ENCODE measurements at places on chromosomes 12 and 14.

DNA sequence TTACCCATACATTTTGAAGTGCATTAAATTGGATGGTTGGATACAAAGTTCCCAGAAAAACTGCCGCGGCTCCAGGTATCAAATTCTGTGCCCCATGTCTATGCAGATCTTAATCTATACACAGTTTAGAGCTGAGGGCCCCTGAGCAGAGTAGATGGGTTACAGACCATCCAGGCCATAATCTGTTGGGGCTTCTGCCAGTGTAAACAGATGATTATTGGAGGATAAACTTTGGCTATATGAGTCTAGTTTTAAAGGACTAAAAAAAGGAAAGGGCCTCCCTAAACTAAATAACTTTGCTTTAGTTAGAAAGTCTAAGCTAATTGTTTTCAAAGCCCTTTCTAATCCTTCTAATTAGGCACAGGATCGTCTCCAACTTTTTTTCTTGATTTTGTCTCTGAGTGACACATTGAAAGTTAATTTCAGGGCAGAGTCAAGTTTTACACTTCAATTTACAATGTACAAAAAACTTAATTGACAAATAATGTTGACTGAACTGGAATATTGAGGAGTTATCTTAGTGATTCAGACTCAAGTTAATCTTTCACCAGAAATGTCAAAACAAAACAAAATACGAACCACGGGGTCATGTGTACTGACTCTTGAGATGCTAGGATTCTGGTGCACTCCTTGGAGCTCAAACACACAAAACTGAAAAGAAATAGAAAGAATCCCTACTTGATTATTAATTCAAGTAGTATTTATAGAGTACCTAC lies 133.9 kb upstream of the SCAF11 start:
- DNase-seq, result no peak

GRCh38 chr14:42173206-42173605 lies 566.5 kb downstream of the LRFN5 start:
- no peak for DNase-seq

DNA sequence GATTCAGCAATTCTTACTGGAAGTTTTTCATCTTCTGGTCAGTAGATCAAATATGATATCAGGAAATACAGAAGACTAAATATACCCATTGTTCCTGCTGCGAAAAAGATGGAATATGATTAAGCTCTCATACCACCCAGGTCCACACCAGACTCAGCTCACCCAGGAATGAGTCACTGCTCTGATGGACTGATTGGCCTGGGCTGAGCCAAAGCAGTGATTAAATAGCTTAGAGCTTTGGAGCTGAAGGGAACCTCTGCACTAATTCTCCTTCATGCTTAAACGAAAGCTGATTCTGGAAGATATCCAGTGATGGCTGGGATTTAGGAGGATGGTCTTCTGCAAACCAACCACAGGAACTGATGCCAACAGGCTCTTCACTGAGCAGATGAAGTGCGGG lies 62.0 kb upstream of the SYT1 start:
- DNase-seq, result no peak

- DNase-seq, result no peak
Observed at GRCh38 chr14:44405011-44405486, 102.0 kb downstream of the FSCB start.

- DNase-seq, result peak; percentile 1
Observed at GRCh38 chr12:81759190-81760051, at the start of gene PPFIA2. Gene PPFIA2, minus strand, starts transcription at chr12:81759350.

GRCh38 chr12:77013091-77013490 lies 52.3 kb downstream of the E2F7 start:
- no peak for DNase-seq

GRCh38 chr12:20264608-20265114 lies 103.7 kb upstream of the PDE3A start:
- DNase-seq, result no peak

- no peak for DNase-seq
Observed at GRCh38 chr12:57551637-57552305, 1.9 kb downstream of the KIF5A start.

- DNase-seq, result no peak
Observed at GRCh38 chr12:79926951-79927350, 7.9 kb downstream of the PPP1R12A start.

DNA sequence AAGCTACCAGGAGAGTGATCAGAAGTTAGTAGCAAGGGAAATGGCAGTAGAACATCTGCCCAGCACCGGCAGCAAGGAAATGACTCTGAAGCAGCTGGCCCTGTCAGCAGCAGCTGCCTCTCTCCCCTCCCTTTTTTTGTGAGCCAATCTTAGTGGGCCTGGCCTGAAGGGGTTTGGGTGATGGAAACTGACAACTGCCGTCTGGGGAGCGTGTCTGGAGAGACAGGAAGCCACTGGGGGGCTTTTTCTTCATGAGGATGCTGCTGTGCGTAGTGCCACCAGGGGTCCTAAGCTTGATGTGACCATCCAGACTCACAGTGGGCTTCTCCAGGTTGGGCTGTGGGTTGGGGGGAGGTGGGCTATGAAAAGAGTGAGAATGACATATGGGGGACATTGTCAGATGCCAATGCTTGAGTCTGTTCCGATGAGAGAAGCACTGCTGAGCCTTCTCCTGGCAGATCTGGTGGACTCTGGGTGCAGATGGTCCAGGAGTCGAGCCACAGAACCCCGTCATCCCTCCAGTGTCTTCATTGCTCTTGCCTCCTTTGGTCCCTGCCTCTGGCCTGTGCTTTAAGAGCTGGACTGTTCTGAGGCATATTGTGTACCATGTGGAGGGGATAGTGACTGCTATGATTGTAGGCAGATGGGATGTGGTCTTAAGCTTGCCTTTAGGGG lies 87.6 kb upstream of the HIF1A start:
- DNase-seq, result no peak

DNA sequence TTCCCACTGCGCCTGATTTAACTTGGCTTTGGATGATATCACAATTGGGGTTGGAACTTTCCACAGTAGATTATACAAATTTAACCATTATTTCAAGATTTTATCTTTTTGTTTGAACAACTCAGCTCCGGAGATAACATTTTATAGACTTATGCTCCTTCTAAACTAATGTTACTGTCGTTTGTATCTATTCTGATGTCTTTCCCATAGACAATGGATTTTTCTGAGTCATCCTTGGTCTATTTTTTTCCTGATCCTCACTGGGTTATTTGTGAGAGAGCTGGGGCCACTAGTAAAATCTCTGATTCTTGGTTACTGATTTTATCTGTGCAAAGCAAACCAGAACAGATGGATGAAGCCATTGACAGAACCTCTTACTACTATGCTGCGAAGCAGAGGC lies 175.1 kb downstream of the SLC38A4 start:
- DNase-seq, result no peak

DNA sequence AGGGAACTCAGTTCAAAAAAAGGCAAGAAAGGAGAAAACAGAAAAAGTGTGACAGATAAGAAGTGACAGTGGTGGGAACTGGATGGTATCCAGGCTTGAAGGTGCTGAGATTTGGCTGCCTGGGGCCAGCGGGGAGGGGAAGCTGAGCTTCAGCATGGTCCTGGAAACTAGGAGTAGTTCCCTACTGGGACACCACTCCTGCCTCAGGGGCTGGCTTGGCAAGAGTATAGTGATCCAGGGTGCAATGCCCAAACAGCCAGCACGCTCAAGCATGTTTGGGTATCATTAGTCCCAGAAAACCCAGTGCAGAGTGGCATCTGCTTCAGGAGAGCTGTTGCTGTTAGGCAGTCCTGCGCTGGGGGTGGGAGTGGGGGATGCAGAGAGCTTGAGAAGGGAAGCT lies 49.5 kb upstream of the KTN1 start:
- no peak for DNase-seq

DNA sequence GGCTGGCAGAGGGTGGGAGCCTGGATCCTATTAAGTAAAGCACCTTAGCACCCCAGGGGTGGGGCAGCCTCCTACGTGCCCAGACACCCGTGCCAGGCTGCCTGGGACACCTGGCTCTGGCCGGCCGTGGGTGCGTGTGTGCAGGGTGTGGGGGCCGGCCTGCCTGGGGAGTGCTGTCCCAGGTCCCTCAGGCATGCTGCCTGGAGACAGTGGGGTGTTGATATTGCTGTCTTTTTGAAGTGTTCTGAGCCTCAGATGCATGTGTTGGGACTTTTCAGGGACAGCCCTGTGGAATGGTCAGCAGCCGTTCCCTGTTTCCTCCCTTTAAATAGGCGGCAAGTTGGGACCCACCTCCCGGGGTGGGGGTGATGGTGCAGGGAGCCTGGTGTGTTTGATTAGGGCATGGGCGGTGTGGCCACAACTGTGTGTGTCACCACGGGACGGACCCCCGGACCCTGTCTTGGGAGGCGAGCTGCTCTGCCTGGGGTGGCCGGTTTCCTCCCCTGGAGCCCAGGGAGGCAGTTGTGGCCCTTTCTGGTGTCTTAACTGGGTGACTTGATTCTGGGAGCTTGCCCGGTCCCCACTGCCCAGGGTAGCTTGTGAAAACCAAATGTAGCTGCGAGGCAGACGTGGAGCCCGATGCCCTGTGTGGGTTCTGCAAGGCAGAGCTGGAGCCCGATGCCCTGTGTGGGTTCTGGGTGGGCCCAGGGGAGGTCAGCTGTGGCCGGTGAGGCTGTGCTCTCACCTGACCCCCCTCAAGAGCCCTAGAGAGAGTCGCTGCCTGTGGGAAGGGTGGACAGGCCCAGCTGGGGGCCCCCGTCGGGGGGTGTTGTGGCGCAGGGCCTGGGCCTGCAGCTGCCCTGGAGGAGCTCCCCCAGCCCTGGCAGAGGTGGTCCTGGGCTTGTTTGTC lies 8.2 kb downstream of the ULK1 start:
- DNase-seq, result no peak

DNA sequence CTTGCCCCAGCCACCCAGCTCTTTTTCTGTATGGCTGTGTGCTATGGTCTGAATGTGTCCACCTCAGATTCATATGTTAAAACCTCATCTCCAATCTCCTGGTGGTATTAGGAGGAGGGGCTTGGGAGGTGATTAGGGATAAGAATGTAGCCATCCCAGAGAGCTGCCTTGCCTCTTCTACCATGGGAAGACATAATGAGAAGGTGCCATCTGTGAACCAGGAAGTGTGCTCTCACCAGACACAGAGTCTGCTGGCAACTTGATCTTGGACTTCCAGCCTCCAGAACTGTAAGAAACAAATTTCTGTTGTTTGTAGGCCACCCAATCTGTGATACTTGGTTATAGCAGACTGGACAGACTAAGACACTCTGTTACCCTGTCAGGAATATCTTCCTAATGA lies 22.8 kb upstream of the JPH4 start:
- DNase-seq, result no peak

DNA sequence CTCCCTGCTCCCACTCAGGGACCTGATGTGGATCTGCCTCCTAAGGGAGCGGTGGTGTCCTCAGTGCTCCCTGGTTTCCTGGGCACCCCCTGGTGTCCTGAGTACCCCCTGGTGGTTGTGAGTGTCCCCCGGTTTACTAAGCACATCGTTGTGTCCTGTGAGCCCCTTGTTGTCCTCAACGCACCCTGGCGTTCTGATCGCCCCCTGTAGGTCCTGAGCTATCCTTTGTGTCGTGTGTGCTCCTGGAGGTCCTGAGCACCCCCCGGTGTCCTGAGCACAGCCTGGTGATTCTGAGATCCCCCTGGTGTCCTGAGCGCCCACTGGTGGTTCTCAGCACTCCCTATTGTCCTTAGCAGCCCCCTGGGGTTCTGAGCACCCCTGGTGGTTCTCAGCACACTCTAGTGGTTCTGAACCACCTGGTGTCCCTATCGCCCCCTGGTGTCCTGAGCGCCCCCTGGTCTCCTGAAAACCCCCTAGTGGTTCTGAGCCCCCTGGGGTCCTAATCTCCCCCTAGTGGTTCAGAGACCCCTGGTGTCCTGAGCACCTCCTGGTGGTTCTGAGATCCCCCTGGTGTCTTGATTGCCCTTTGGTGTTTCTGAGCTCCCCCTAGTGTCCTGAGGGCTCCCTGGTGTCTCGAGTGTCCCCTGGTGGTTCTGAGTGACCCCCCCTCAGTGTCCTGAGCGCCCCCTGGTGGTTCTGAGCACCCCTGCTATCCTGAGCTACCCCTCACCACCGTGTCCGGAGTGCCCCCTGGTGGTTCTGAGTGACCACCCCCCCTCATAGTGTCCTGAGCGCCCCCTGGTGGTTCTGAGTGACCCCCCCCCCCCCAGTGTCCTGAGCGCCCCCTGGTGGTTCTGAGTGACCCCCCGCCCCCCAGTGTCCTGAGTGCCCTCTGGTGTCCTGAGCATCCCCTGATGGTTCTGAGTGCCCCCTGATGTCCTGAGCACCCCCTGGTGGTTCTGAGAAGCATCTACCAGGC lies 615.1 kb downstream of the TMEM121 start:
- DNase-seq, result no peak

DNA sequence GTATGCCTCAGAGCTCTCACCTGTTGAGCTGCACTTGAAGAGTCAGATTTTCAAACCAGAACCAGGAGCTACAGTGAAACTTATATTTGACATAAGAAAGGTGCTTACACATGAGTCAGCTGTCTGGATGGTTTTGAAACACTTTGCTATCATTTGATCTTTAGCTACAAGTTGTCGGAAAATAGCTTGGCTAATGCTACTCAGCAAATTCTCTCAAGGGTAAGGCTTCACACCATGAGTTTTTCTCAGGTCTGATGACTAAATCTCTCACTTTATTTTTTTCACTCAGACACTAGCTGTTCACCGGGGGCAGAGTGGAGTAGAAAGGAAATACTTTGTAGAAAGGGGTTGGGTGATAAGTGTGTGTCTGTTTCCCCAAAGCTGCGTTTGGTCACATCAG lies 171.8 kb downstream of the FLRT2 start:
- DNase-seq, result no peak

DNA sequence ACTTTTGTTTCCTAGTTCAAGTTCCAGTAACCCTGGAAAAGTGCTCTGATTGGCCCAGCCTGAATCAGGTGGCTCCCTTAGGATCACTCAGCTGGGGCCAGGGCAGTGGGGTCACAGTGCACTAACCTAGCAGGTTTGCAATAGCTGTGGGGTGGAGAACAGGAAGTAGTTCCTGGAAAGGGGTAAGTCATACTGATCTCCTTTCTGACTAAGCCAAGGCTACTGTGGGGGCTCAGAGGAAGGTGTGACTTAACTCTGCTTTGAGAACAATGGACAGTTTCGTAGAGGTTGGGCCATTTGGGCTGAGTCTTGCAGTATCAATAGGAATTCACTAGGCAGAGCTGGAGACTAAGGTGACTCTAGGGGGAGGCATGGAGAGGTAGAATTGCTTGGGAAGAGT lies 89.4 kb downstream of the KIF26A start:
- DNase-seq, result no peak

GRCh38 chr12:68800294-68800693 lies 7.7 kb upstream of the MDM2 start:
- no peak for DNase-seq

DNA sequence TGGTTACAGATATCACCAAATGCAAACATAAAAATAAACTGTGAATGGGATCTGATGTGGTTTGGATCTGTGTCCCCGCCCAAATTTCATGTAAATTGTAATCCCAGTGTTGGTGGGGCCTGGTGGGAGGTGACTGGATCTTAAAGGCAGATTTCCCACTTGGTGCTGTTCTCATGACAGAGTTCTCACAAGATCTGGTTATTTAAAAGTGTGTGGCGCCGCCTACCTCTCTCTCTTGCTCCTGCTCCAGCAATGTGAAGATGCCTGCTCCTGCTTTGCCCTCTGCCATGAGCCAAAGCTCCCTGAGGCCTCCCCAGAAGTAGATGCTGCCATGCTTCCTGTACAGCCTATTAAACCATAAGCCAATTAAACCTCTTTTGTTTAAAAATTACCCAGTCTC lies 47.8 kb downstream of the SLC25A21 start:
- DNase-seq, result no peak

All from left renal cortex interstitium (tissue), 4 donors.